ENCODE measurements at places on chromosomes 2 and 18. TPM values are rescaled to one million over a fixed set of nuclear protein-coding genes. Genes with fewer than 3 reads are reported as not detected.

The DLGAP1 gene
- 25.9 TPM for total RNA-seq

The FHL2 gene
- total RNA-seq = 46.5 TPM

The CYP1B1 gene
- 116 TPM for total RNA-seq

The NMS gene
- not detected for total RNA-seq

The SLC39A6 gene
- 112 TPM for total RNA-seq

The DPP4 gene
- total RNA-seq = 12.3 TPM

All from camera-type eye (tissue), 1 donor.